Stimulated activated CD8-positive, alpha-beta memory T cell treated with anti-CD3 and anti-CD28 coated beads, Interleukin-7, amount 100 ng/mL, for 1 hour (primary cell): ENCODE measurements at places on chromosomes 2 and 18.

- DNase-seq = no peak
Observed at GRCh38 chr2:239692362-239692851, 291.6 kb upstream of the HDAC4 start.

- DNase-seq = no peak
Observed at GRCh38 chr2:75495862-75496261, 64.9 kb downstream of the EVA1A start.

GRCh38 chr2:147826278-147827087 lies 18.3 kb upstream of the ACVR2A start:
- no peak for DNase-seq

GRCh38 chr2:171540437-171540836 lies 18.2 kb downstream of the CYBRD1 start:
- no peak for DNase-seq

GRCh38 chr2:30927465-30928075 lies 120.3 kb upstream of the CAPN13 start:
- DNase-seq = no peak
